ENCODE measurements at places on chromosomes 13 and 19.

- no peak for DNase-seq
These were observed 10.1 kb downstream of the FUZ start for GRCh38 chr19:49802836-49803528.

DNA sequence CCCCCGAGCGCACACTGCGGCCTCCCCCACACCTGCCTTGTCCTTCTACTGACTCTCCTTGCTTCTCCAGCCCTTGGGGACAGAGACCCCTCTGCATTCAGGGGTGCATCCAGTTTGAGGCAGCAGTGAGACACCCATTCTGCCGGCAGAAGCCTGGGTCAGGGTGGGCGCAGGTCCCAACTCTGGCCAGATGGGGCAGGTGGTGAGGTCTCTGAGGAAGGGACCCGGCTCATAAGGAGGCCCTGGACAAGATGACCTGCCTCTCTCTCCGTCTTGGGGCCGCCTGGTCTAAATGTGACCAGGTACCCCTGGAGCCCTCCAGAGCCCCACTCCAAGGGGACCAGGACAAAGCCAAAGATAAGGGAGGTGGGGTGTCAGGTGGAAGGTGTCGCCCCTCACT, 6.1 kb downstream of the CHERP start:
- no peak for DNase-seq

DNA sequence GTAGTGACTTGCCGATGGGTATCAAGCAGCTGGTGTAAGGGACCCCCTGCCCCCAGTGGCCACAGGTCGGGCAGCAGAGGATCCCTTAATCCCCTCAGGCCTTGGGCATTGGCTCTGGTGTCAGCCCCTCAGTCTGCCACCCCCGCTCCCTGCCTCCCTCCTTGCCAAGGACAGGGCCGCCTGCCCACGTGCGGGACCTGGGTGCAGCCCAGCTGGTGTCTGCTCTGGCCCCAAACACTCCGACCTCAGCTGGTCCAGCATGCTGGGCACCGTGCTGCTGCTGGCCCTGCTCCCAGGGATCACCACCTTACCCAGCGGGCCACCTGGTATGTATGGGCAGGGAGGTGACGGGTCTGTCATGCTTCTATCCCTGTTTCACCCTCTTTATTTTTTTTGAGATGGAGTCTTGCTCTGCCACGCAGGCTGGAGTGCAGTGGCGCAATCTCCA, at the start of gene TGFBR3L:
Gene TGFBR3L (plus strand): TSS at position 233 of the 448 bp plus-strand sequence.
- no peak for DNase-seq

- DNase-seq: no peak
These were observed 374.5 kb upstream of the NBEA start for GRCh38 chr13:34567597-34567996.

DNA sequence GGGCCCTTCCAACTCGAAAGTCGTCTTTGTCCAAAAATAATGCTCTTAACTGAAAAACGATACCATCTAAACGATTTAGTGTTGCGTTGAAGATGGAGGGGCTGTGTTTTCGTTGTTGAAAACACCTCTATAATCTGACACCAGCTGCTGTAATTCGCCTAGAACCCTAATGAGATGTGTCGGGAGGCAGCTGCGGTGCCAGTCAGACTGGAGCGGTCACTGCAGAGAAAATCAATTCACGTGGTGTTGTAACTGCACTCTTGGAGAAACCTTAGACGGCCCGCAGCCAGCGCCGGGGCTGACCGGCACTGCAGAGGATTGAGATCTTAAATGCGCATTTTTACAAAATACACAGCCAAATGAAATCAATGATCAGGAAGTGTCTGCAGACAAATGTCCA, 339.1 kb downstream of the ZNF536 start:
- no peak for DNase-seq

DNA sequence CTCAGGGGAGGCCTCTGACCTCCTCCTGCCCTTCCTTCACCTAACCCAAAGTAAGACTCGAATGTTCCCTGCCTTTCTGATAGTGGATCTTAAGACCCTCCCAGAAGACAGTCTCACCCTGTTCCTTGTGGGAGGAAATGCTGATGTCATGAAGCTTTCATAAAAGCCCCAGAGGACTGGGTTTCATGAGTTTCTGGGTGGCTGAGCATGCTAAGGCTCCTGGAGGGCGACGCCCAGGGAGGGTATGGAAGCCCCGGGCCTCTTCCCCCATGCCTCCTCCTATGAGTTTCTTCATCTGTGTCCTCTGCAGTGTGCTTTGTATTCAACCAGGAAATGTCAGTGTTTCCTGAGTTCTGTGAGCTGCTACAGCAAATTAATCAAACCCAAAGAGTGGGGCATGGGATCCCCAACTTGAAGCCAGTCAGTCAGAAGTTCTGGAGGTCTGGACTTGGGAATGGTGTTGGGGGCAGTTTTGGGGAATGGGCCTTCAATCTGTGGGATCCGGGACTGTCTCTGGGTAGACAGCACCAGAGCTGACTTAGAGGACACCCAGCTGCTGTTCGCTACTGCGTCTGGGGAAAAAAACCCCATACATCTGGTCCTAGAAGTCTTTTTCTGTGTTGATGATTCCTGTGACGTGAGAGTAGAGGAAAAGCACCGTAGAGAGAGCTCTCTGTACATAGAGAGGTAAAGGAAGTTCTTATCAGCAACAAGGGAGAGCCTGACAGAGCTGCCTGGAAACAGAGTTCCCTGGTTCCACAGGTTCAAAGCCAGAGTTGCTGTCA, 2.0 kb upstream of the LILRB2 start:
- no peak for DNase-seq

- DNase-seq: no peak
These were observed 218.6 kb downstream of the FOXO1 start for GRCh38 chr13:40447857-40448256.

DNA sequence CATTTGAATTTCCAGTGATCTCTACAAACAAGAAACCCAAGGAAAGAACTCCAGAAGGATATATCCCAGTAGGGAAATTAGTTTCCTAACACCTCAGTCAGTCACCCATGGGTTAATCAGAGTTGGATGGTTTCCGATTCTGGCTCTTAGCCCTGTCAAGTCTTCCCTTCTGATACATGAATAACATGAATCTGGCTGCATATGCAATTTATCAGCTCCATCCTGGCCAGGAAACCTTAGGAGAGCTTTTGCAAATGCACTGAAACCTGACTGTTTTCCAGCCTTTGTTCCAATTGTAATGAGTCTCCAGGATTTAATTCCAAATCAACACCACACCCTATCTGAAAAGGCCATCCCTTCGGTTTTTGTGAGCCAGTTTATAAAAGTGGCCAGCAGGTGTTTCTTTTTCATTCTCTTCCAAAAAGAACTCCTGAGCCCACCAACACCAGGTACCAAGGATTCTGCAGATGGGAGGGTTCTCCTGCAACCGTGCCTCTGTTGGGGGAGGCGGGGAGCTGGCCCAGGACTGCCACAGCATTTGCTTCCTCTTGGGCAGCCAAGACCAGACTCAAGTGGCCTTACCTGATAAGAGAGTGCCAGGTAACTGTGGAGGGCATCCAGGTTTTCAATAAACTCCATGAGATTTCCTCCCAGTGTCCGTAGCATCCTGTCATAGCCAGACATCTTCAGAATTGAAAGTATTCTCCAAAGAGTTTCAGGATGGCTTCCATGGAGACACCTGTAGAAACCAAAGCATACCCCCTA, 77.5 kb downstream of the C13orf42 start:
- DNase-seq: no peak

Data from glomerular endothelial cell (primary cell).